ENCODE measurements at places on chromosomes 6 and 20.

- DNase-seq, result no peak
Observed at GRCh38 chr6:27908017-27908416, 4.2 kb downstream of the OR2B2 start.

- DNase-seq, result no peak
Observed at GRCh38 chr6:144189351-144189750, 39.0 kb downstream of the STX11 start.

DNA sequence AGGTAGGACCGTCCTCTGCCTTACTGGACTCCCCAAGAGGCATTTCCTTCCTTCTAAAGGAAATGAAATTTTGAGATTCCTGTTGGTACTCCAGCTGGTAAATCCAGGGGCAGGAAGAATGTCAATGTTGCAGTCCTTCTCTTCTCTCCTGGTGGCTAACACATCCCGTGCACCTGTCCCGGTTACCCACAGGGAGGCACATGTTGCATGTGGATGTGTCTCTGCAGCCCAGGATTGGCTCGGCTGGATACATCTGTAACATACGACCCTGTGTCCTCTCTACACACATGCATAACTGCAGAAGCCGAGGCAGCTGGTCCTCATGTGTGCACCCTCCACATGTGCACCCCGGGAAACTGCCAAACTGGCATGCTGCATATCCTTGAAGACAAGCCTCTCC is 1.3 kb upstream of the LRFN2 start:
- DNase-seq, result no peak

- peak; percentile 83 for DNase-seq
Observed at GRCh38 chr6:47477497-47478232, at the start of gene CD2AP. Gene CD2AP, plus strand, starts transcription at chr6:47477789. Its CDS starts 456 bp downstream, at chr6:47478245.

- DNase-seq, result no peak
Observed at GRCh38 chr6:43759136-43759906, 10.7 kb upstream of the VEGFA start.

DNA sequence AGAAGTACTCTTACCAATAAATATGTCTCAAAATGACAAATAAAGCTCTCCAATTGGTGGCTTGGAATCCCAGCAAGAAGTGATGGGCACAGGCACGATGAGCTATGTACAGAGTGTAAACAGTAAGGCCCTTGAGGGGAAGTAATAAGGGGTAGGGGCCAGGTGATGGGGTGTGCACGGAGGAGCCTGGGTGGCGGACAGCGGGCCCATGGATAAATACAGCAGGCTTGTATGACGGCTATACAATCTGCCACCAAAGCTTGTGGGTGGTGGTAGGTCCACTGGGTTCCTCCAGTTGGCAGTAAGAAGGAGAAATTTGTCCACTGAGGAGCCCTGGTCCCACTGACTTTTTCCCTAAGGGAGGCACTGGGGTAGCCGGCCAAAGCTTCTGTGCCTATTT is 205.4 kb upstream of the RNF24 start:
- no peak for DNase-seq

DNA sequence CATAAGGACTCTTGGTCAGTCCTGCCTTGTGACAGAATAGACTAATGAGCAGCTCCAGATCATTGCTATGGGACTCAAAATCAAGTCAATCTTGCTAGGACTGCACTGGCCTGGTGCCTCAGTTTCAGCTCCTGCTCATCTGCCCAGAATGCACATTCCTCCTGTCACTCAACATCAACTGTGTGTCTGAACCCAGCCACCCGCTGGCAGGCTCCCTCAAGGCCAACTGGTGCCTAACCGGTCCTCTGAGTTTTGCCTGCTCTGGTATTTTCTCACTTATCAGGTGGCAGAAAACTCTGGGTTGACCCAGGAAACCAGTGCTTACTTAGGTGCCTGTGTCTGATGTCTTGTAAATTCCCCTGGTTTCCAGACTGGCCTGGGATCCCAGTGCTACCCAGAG is 297.7 kb downstream of the DHX35 start:
- DNase-seq, result no peak

GRCh38 chr6:39543095-39543494 is 182.1 kb downstream of the KIF6 start:
- no peak for DNase-seq

DNA sequence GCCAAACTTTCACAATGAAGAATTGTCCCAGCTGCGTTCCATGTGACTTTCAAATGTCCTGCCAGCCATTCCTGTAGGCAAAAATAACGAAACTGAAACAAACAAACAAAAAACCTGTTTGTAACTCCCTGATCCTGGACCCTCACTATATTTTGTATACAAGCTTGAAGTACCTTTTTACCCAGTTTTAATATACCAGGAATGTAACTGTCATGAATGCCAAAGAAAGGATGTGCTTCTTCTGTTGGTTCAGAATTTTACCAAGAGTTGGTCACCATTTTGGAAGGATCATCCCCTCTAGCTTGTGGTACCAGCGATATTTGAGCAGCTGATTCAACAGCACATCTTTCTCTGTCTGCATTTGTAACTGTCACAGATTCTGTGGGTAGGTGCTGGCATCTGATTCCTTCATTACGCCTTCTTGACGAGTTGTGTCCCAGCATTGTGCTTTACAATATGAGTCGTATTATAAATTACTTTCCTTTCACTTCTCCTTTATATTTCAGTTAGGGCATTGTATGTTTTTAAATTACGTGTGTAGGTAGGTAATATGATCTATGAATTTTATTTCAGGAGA is 93.9 kb downstream of the DLGAP4 start:
- no peak for DNase-seq

DNA sequence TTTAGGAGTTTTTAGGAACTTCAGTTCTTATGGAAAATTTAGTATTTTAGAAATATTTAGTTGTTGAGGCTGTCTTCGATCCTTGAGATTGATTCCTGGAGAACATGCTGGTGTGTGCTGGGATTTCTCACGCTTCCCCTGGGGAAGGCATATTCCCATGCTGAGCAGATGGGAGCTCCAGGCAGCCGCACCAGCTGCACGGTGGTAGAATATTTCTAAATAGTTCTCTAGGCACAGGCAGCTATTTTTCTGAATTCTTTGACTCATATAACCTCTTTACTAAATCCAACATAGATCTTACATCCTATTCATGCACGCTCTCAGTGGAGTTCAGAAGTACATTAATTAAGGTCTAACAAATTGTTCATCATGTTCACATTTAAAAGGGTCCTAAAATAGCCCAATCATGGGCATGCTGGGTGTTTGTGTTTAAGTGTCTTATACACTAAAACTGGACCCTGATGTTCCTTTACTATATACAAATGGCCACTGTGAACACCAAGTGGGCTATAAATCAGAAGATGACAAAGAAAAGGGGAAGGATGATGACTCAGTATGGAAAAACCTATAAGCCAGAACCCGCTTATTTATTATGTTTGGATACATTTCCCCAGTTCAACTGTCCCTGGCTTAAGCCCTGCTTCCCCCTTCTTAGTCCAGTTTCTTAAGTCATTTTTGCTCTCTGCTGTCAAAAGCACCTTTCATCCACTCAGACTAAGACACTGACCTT is 138.5 kb downstream of the UST start:
- no peak for DNase-seq

DNA sequence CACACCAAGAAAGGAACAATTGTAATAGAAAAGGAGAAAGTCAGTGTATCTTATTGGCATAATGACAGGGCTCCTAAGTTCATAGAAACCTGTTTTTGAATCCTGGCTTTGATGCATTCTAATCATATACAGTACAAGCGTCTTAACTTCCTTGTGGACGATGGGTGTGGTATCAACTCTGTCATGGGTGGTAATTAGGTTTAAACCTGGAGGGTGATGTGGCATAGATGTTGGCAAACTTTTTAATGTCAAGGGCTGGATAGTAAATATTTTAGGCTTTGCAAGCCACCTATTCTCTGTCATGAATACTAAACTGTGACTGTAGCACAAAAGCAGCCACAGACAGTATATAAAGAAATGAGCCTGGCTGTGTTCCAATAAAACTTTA is 138.7 kb upstream of the EDN1 start:
- no peak for DNase-seq

- DNase-seq, result no peak
Observed at GRCh38 chr6:159267165-159267564, 98.0 kb downstream of the FNDC1 start.

DNA sequence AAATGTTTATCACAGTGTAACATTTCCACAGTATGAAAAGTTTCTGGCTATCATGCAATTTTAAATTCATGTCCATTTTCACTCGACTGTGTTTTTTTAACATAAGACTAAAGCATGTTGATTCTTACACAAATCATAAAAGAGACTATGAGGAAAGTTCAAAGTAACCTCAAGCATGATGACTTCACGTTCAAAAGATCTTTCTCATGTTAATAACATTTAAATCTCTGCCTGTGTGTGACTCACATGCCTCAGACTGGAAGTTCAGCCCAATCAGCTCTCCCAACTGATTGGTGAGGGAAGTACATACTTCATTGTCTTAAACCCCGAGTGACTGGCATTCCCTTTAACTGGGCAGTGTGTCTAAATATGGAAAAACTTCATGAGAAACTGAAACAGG is 37.4 kb downstream of the ATXN1 start:
- no peak for DNase-seq

Measured in stimulated activated CD4-positive, alpha-beta T cell treated with anti-CD3 and anti-CD28 coated beads, Interleukin-2, amount 100 ng/mL, for 24 hours (primary cell).